SJSA1 (cell line): ENCODE measurements at places on chromosomes 13 and 19. TPM values are rescaled to one million over a fixed set of nuclear protein-coding genes. Genes with fewer than 3 reads are reported as not detected.
A peak's percentile ranks its signal among the peaks of the same experiment; 100 is the strongest.

Gene DDX39A
- 222 and 278 TPM in 2 replicates for total RNA-seq

- DNase-seq = peak; percentile 1
These were observed 1651.9 kb upstream of the MIR17HG start for GRCh38 chr13:89695343-89696257.

- no peak for DNase-seq
These were observed 10.6 kb downstream of the PPP6R1 start for GRCh38 chr19:55248166-55248675.

DNA sequence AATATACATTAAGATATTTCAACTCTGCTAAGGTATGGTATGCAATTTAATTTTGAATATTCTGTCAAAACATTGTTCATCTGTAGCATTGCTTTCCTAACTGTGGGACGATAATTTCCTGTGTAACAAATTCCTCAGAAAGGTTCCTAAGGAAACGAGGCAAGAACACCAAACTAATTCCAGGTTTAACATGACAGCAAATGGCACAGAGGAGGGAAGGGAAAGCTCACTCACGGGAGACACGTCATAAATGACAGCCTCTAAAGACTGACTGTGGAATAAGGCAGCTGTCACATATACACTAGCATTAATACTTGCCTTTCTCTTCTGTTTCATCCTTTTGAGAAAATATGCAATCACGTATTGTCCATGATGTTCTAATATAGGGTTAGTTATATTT, 380.6 kb downstream of the LIG4 start:
- DNase-seq = no peak

GRCh38 chr19:49469828-49470614, 4.0 kb upstream of the FLT3LG start:
- DNase-seq = no peak

DNA sequence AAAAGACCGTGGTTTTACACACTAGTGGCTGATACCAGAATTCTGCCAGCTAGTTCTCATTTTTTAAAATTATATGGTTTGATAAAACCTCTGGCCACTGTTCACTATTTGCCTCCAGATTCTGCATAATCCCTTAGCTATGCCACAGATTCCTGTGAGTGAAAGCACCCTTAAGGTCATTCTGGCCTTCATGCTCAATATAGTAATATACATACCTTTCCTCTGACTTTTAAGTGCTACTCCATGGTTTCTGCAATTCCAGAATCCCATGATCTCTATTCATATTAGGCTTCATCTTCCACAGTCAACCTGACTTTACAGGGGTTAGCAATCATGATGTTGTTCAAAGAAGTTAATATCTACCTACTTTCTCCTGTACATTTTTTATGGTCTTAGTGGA, 274.1 kb upstream of the EDNRB start:
- DNase-seq = no peak
